H9 (cell line): ENCODE measurements at places on chromosomes 3 and 15.

DNA sequence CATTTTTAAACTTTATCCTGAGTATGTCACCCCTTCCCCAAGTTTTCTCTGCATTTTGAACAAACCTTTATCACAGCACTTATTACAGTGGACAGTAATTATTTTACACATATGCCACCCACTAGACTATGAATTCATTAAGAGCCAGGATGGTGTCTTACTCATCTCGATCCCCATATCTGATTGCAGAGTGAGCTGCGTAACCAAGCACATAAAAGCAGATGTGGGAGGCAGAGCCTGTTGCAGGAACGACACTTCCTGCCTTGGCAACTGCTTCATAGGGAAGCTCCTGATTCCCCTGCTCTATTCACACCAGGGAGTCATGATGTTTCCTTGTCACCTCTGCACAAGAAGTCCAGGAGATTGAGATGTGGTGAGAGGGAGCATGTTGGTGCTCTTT, 91.1 kb downstream of the MINAR1 start:
- DNase-seq: no peak

GRCh38 chr15:51619331-51620035, 3.1 kb downstream of the DMXL2 start:
- no peak for DNase-seq

- peak; percentile 38 for DNase-seq
Observed at GRCh38 chr15:32716915-32717425, 834 bp upstream of the GREM1 start.

GRCh38 chr3:24682141-24682547, 187.5 kb upstream of the THRB start:
- no peak for DNase-seq

DNA sequence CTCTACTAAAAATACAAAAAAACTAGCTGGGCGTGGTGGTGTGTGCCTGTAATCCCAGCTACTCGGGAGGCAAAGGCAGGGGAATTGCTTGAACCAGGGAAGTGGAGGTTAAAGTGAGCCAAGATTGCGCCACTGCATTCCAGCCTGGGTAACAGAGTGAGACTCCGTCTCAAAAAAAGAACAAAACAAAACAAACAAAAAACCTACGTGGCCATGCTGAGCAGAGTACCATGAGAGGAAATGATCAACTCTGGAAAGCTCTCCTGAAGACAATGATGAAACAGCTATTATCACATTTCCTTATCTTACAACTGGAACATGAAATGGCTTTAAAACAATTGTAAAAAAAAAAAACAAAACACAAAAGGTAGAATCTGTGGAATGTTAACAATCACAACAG, 75.2 kb downstream of the CHSY1 start:
- no peak for DNase-seq

GRCh38 chr3:154178172-154178571, 57.0 kb downstream of the ARHGEF26 start:
- DNase-seq: no peak
